Kidney (tissue), 22 donors: ENCODE measurements at places on chromosomes 3 and 15. TPM values are rescaled to one million over a fixed set of nuclear protein-coding genes. Genes with fewer than 3 reads are reported as not detected.

DNA sequence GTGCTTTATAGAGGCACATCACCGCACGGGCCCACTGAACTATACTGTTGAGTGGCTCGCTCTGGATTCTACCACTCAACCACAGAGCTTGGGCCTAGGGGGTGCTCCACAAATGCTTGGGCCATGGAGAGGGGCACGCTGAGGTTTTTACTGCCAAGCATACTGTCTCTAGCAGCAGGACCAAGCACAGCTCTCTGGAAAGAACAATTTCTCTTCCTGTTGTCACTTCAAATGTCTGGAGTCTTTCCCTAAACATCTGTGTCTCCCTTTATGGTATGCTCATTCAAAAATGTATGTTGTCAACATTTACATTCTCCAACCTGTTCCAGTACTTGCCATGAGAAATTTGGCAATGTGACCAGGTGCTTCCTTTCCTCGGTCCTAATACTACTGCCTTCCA lies 114.7 kb upstream of the TPM1 start:
- H3K4me1 ChIP-seq: no peaks in the 10 kb centered on the region
- no peak overlapping the region for H3K27ac ChIP-seq
- no peak for DNase-seq

GRCh38 chr15:40799523-40799922 lies 7.4 kb upstream of the ZFYVE19 start:
- no peak overlapping the region for H3K27ac ChIP-seq
- no peaks in the 10 kb centered on the region for H3K4me1 ChIP-seq
- H3K4me3 ChIP-seq: no peak overlapping the region
- no peaks in the 10 kb centered on the region for H3K36me3 ChIP-seq
- H3K27me3 ChIP-seq: no peaks in the 10 kb centered on the region

GRCh38 chr3:97417-98258 lies 98.9 kb upstream of the CHL1 start:
- no peaks in the 10 kb centered on the region for H3K27me3 ChIP-seq
- no peaks in the 10 kb centered on the region for H3K36me3 ChIP-seq
- no peak for DNase-seq
- no peak overlapping the region for H3K4me3 ChIP-seq

The BLOC1S6 gene
- total RNA-seq: 35.0 TPM

GRCh38 chr3:119494597-119494996 lies 3.8 kb upstream of the TIMMDC1 start:
- H3K27ac ChIP-seq: no peak overlapping the region
- H3K4me3 ChIP-seq: no peak overlapping the region
- H3K27me3 ChIP-seq: no peaks in the 10 kb centered on the region
- H3K36me3 ChIP-seq: no peaks in the 10 kb centered on the region
